ENCODE measurements at places on chromosomes 5 and 9.

DNA sequence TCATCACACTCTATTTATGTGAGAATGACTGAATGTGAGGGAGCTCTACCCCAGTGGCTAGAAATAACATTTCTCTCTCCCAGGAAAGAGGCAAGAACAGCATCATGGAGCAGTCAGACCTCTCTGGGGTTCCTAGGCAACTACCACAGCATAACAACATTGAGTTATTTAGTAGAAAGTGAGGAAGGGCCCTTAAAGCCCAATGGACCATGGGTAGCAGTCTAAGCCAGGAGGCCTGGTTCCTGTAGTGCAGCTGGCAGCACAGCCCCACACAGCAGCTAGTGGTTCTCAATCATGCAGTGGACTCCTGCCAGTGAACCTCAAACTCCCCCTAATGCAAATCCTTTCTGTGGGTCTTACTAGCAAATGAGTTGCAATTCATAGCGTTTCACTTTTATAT lies 55.3 kb downstream of the SPEF2 start:
- no peak for DNase-seq

GRCh38 chr5:36624277-36624676 lies 17.9 kb downstream of the SLC1A3 start:
- DNase-seq: no peak

DNA sequence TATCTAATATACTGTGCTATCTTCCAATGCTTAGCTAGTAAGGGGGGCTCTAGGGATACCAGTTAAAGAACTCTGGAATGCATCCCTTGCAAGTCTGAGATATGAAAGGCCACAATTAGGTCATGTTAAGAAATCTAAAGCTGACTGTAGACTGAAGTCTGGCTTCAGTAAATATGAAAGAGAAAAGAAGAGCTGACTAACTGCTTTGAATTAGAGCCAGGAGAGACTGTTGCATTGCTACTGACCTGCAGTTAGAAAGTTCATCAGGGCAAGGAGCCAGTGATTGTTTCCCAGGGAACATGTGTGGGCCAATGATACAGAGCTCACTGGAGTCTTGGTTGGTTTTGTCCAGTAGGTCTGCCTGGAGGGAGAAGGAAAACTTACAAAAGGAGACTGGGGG lies 472.1 kb upstream of the TNC start:
- peak; percentile 99 for DNase-seq

- DNase-seq: peak; percentile 92
Measured at GRCh38 chr9:35367451-35367850, 122.5 kb upstream of the RUSC2 start.

GRCh38 chr9:120531683-120532300 lies 48.2 kb downstream of the CDK5RAP2 start:
- DNase-seq: peak; percentile 48

DNA sequence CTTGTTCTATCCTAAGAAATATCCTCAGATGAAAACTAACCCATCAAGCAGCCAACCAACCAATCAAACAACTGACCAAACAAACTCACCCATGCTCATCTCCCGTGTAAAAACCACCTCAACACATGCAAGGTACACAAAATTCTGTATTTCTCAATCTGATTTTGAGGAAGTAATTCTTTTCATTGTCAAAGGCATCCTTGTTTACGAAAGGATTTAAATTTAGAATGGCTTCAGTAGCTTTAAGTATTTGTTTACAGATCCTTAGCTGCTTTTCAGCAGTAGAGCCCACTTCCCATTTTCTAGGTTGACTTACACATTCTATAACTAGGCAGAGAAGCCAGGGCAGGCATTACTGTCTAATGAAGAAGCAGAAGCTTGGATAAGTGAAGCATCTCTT lies 78.6 kb downstream of the NTRK2 start:
- DNase-seq: no peak

DNA sequence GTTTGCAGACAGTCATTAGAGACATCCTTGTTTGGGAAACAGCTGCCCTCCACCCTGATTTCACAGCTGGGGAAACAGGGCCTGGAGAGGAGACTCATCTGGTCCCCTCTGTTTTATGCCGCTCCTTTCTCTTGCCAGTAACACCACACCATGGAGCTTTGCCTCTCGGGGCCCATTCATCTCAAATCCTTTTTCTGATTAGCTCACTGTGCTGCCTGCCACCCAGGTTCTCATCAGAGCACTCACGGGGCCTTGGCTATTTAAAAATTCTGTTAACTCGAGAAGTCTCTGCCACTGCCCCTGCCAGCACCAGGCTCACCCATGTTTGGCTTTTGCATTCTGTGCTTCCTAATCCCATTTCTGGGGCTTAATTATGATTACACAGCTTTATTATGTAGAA lies 36.8 kb upstream of the C5orf58 start:
- no peak for DNase-seq

DNA sequence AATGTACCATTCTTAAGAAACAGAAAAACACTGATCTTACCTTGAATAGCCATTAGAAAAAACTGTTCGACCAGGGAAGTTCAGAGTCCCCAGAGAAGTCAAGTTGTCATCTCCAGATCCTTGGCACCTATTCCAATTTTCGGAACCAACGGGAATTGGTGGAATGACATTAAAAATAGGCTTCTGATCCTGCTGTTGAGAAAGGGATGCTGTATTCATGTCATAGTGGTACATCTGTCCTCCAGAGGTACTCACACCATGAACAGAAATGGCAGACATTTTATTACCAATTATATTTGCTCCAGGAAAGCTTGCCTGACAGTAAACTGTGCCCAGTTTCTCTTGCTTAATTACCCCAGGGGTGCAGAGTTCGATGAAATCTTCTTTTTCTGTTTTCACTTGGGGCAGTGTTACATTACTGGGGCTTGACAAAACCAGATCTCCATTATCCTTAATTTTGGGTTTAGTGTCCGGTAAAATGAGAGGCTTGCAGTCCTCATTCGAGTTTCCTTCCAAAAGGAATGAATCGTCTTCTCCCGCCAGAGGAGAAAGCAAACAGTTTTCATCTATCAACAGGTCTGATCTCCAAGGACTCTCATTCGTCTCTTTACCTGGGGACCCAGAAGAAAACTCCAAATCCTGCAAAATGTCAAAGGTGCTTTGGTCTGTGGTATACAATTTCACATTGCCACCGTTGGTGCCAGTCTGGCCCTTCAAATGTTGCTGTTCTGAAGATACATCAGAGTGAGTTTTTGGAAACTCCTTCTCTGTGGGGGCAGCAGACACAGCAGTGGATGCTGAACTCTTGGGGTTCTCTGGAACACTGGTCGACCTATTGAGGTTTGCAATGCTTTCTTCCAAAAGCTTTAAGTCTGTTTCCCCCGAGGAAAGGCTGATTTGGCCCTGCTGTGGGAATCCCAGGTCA lies 3.6 kb downstream of the NR3C1 start:
- DNase-seq: peak; percentile 25

DNA sequence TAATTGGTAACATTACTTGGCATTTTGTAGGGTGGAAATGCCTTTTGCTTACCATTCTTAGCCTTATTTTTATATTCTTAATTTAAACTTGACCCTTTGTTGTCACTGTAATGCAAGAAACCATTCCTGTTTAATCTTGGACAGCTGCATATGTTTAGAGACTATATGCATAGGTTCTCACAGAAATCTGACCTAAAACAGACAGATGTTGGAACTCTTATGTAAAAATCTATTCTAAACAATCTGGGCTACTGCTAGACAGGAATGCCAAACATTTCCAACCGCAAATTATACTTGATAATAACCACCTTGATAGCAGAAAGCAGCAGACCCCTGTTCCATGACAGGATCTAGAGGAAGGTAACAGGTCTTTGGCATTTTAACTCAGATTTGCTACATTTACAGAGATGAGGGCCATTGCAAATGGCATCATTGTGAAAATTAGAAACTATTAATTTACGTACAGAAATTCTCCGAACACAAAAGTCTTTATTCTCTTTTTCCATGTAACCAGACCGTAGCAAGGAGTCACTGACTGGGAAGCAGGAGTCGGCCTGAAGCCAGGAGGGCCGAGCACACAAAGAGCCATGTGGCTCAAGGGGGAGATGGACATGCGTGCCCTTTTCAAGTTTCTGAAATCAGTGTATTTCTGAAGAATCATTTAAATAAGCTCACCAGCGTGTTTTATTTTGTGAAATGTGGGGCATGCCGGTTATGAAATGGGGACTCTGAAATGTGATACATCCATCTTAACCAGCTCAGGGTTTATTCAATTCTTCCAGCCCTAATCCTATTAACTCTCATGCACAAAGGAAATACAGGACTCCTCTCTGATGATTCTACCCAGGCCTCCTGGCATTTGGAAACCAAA lies 139.3 kb downstream of the AOPEP start:
- DNase-seq: no peak

- DNase-seq: no peak
Measured at GRCh38 chr9:81396528-81396927, 292.8 kb downstream of the TLE1 start.

DNA sequence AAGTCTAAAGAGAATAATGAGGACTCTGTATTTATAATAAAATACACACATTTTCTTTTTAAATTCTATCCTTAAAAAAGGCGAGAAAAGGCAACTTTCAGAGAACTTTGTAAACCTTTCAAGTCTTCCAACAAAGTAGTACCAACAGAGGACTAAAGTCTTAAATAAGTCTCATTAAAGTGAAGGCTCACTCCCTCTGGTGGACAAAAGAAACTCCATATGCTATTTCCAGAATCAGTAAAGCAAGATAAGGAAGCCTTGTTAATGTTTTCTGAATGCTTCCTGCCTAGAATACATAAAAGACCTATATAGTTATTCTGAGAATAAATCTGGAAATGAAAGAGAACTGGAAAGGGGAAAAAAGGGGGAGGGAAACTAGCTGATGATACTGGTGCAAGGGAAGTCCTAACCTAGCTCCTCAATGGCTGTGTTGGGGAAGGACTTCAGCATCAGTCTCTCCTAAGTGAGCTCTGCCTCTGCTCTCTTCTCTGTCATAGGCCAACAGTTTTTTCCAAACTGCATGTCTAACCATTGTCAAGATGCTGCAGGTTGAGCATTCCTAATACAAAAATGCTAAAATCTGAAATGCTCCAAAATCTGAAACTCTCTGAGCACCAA lies 7.2 kb downstream of the HMGCS1 start:
- peak; percentile 75 for DNase-seq

GRCh38 chr9:89640361-89640760 lies 35.5 kb downstream of the GADD45G start:
- no peak for DNase-seq

DNA sequence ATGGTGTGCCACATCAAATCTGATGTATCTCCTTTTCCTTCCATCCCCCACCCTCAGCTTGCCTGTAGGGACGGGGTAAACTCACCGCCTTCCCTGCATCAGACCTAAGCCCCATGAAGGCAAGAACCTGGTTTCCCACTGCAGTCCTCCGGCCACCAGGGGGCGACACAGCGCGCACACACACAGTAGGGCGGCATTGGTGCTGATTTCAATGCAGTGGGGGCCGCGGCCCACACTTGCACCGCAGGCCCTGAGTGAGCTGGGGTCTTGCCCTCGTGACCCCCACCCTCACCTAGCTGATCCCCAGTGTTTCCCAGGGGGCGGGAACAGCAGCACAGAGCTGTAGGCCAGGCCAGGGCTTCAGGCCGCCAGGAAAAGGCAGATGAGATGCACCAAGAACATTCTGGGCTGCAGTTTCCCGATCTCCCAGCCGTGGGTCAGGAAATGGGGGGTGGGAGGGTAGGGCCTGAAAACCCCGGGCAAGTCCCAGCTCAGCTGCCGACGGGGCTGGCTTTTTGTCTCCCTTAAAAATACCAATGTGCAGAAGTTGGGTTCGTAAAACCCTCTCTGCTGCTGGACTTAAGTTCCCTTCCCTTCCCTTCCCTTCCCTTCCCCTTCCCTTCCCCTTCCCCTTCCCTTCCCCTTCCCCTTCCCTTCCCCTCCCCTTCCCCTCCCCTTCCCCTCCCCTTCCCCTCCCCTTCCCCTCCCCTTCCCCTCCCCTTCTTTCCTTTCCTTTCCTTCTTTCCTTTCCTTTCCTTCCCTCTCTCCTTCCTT lies 19.5 kb downstream of the FAM163B start:
- no peak for DNase-seq

DNA sequence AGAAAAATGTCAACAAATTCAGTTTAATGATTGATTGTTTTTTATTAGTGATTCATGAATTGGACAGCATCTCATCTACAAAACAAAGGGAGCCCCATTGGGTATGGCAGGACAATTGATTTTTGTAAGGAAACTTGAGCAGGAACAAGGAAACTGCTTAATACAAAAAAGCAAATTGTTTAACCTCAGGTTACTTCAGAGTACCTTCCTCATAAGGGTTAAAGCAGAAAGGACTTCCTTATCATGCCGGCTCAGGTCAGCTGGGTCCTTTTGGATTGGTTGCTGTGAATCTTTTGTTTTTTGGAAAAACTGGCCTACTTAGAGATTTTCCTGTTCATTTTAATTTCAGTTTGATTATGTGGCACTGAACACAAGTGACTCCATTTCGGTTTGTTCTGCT lies 211.8 kb downstream of the ARRDC3 start:
- no peak for DNase-seq

DNA sequence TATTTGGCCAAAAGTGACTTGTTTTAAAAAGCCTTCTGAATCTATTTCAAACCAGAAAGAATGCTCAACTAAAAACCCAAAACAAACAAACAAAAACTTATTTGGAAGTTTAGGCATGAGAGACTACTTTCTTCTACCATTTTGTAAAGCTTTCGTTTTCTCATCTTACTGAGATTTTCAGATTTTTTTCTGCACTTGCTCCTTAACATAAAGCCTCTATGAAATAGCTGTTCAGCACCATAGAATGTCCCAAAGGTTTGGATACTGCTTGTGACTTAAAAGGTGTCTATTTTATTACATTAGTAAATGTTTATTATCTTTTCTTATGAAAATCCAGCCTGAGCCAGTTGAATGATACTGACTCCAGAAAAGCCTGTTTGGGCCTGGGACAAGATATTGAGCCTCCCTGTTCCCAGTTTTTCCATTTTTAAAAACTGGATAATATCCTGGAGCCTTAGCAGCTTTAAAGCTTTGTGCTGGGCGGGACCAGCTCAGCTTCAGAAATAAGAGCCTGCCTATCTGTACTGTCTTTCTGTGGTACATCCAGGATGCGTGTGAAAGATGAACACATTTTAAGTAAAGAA lies 292.6 kb downstream of the ZSWIM6 start:
- DNase-seq: no peak

- DNase-seq: no peak
Measured at GRCh38 chr9:96047741-96048103, 172.2 kb downstream of the ERCC6L2 start.

DNA sequence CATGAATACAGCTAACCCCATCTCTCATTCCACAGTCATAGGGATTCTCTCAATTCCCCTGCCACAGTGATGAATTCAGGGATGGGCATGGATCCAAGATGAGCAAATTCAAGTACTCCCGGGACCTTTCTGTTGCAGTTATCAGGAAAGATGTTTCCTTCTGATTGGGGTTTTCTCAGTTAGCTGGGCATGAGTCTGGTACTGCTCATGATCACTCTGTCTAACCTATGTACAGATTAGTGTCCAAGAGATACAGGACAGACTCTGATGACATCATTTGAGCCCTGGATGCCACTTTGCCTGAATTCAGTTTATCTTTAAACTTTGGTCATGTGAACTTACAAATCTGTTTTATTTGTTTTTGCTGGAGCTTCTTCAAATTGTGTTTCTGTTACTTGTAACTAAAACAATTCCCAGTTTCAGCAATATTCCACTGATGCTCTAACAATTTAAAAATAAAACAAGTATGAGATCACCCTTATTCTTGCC lies 257.7 kb upstream of the KLF9 start:
- peak; percentile 93 for DNase-seq

- peak; percentile 74 for DNase-seq
Measured at GRCh38 chr5:80238778-80239679, 16.8 kb downstream of the SERINC5 start.

- no peak for DNase-seq
Measured at GRCh38 chr9:84921175-84921574, 251.6 kb downstream of the NTRK2 start.

GRCh38 chr5:95743232-95743631 lies 12.1 kb downstream of the RHOBTB3 start:
- DNase-seq: no peak

Measured in fibroblast of mammary gland (primary cell).